ENCODE measurements at places on chromosomes 12 and 14.

- no peak for DNase-seq
Measured at GRCh38 chr14:104315625-104316024, 177.2 kb downstream of the KIF26A start.

DNA sequence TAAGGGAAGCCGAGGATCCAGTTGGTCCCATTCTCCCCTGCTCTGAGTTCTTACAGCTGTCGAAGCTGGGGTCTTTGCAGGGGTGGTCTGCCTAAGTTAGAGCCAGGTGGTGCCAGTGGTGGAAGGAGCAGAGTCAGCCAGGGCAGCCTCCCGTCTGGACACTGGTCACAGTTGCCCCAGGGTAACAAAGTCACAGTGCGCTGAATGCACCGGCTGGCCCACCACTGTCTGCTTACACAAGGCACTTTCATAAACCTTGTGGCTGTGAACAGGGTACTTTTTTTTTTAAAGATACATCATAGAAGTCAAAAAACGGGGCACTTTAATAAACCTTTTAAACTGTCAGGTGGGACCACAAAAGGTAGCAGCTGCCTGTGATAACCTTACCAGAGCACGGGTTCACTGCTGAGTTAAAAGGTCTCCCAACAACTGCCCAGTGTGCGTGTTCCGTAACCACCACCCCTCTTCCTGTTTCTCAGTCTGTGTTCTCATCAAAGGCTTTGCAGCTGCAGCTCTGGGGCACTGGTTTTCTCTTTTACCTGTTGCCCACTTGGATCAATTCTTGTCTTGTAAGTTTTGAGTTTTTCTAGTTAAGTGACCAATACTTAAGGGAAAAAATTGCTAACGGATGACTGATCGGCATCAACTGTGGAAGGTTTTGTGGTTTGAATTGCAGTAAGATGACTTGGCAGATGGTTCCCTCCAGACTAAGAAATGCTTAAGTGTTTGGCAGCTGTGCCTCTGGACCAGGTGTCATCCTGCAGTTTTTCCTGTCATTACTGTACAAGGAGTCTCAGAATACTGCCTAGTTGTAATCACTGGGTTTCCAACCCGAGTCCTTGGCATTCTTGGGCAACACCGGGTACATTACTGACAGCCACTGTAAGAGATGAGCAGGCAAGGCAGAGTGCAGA is 55.9 kb downstream of the DYNC1H1 start:
- no peak for DNase-seq

DNA sequence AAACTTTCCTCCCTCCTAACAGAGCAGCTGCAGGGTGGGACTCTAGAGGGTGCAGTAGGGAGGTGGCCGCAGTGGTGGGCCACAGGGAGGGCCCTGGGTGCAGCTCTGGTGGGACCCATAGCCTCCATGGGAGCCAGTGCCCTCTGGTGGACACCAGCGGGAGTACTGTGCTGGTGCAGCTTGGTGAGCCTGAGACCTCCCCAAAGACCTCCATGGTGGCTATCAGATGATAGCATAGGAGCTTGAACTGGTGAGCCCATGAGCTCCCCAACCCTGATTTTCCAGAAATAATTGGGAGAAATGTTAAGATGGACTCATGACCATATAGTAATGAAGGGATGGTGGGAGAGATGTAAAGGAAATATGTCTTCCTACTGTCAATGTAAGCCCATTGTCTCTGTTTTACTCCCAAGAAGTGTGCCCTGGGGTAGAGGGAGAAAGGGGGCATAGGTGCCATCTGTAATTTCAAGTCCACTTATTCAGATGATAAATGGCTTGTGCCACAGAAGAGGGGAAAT is 98.7 kb downstream of the GAS2L3 start:
- DNase-seq, result peak; percentile 13

DNA sequence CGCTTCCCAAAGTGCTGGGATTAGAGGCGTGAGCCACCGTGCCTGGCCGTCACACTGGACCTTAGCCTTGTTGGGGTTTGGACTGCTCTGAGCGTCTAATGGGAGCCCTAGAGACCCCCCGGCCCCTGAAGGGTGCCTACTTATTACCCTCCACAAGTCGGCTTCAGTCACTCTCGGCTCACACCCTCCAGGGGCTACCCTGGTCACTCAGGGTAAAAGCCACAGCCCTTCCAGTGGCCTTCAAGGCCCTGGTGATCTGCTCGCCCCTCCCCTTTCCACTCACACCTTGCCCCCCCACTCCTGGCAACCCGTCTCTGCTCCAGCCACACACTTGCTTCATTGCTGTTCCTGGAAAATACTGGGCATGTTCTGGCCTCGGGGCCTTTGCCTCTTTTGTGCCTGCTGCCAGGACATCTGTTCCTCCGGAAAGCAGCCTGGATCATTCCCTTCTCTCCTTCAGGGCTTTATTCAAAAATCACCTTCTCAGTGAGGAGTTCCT is 3.6 kb upstream of the MORN3 start:
- DNase-seq, result no peak

GRCh38 chr12:107288414-107289127 is 195.2 kb upstream of the CRY1 start:
- DNase-seq, result no peak

DNA sequence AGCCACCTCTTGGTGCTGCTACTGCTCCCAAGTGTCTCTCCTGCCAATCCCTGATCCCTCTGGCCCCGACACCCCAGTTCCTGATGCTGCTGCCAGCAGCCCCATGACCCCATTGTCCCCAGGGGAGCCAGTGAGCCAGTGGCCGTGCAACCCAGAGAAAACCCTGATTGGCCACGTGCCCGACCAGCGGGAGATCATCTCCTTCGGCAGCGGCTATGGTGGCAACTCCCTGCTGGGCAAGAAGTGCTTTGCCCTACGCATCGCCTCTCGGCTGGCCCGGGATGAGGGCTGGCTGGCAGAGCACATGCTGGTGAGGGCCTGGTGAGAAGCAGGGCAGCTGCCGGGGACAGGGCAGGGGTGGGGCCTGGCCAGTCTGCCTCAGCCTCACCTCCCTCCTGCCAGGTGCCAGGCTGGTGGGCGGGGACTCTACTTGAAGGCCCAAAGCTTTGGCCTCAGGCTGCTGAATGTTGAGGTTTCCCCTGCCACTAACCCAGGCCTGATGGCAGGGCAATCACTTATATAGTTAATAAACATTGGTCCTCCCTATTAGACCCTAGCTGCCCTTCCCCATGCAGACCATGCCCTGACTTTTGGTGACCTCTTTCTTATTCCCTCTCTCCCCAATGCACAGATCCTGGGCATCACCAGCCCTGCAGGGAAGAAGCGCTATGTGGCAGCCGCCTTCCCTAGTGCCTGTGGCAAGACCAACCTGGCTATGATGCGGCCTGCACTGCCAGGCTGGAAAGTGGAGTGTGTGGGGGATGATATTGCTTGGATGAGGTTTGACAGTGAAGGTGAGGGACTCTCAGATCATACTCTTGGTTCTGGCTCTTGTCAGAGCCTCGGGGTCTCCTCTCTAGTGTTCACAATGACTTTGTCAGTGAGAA is 5.1 kb downstream of the PCK2 start:
- DNase-seq, result no peak

DNA sequence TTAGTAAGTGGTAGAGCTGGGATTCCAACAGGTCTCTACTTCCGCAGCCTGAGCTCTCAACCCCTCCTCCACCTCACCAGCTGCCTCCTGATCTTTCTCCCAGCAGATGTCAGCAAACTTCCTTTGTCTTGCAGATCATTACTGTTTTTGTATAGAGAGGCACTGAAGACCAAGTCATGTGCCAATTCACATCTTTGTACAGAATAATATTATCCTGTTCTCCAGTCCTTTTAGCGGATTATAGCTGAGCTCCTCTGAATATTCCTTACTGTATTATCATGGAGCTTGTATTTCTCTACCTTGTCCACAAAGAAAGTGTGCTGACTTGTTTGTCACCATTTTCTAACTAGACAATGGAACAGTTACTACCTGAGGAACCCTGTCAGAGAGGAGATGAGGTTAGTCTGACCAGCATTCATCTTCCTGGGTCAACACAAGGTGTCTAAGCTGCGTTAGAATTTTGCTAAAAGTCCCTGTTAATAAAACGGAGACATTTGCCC is 142.3 kb upstream of the ARHGAP5 start:
- DNase-seq, result peak; percentile 45

- no peak for DNase-seq
Measured at GRCh38 chr12:74900232-74900631, 309.4 kb downstream of the KCNC2 start.

- DNase-seq, result peak; percentile 88
Measured at GRCh38 chr14:54173802-54174201, 217.2 kb upstream of the BMP4 start.

DNA sequence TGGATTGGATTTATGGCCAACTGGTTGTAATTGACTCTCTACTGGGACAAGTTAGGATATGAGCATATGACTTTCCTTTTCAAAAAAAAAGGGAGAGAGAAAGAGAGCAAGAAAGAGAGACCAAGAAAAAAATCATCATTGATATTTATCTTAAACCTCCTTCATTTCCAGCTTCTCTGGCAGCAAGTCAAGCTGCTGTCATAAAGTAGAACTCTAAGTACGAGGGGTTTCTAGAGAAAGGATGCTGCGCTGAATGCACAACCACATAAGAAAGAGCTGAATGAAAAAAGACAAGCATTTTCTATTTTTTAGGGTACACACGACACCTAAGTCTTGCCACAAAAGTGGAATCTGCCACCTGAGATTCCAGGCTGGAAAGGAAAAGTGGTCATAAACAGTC is 182.6 kb downstream of the SLC25A21 start:
- DNase-seq, result no peak

DNA sequence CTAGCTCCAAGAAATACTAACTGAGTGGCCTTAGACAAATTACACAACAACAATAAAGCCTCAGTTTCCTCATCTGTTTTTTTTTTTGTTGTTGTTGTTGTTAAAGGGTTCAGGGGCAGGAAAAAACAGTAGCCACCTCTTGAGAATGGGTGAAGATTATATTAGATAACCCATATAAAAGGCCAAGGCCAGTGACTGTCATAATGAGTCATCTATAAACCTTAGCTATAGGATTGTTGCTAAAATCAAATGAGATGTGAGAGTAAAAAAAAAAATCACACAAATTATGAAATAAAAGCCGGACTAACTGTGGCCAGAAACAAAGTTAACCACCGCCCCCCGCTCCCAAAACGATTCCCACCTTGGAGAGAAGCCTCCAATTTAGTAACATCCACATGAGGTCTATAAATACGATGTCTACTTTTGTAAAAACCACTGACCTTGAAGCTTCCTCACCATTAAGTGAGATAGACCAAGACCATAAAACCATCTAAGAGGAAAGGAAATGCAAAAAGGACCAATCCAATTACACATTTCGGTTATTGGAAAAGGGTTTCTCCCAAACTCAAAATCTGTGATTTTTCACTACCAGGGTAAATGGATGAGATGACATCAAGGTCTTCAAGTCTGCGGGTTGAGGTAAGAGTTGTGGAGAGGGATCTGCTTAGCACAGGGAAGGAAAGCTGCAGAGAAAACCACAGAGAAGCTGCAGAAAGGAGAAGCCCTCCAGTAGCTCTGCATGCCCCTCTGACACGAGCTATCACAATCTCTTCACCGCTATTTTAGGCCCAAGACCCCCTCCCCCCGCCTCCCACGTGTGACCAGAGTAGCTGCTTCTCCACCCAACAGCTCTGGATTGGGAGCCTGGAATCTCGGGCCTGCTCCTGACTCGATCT is 1.0 kb downstream of the NAA25 start:
- DNase-seq, result peak; percentile 65

DNA sequence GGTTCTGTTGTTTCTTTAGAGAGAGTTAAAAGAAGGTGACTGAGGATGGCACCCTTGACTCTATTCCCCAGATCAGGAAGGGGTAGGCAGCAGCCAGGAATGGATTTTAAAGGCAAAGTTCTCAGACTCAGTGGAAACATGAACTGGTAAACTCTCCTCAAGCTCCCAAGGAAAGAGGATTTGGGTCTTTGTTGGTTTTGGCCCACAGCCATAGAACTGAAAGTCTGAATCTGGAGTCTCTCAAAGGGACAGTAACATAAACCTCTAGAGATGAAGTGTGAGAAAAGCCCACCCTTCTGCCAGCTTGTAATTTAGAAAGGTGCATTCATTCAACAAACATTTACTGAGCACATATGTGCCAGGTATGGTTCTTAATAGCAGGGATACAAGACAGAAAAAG is 28.6 kb upstream of the BLTP3B start:
- DNase-seq, result no peak

DNA sequence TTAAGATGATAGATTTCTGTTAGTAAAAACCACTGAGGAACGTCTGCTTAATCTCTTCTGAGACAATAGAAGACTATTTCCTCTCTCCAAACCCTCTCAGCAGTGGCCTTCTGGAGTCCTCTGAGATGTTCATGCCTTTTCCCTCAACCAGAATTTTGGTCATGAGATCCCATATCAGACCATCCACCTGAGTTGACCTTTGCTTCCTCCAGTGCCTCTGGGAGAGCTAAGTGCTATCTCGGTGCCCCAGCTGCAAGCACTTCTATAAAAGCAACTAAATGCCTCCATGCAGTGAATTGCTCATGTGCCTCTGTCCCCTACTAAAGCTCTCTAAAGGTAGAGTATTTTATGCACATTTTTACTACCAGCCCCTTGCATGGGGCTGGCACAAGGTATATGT is 172.8 kb upstream of the BCL2L14 start:
- no peak for DNase-seq

GRCh38 chr14:104315169-104315568 is 176.8 kb downstream of the KIF26A start:
- no peak for DNase-seq

DNA sequence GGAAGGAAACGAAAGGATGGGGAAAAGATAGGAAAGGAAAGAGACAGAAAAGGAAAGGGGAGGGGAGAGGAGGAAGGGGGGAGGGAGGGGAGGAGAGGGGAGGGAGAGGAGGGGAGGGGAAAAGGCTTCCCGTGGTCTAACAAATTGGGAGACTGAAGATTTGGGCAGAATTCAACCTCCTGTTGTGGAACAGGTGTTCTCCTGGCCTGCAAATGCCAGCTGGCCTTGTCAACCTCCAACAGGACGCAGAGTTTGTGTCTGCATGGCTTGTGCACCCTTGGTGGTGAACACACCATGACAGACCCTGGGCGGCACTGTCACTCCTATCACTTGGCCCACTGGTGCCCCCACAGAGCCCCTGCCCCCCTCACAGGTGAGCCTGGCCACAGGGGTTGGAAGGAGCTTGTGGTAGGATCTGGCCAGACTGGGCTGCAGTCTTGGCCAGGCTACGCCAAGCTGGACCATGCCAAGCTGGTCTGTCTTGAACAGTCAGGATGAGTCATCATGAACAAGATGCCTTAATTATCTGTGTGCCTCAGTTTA is 321.6 kb downstream of the BCL11B start:
- no peak for DNase-seq

Measured in Kasumi-1 (cell line).